ENCODE measurements at places on chromosomes 11 and 22. TPM values are rescaled to one million over a fixed set of nuclear protein-coding genes. Genes with fewer than 3 reads are reported as not detected.

DNA sequence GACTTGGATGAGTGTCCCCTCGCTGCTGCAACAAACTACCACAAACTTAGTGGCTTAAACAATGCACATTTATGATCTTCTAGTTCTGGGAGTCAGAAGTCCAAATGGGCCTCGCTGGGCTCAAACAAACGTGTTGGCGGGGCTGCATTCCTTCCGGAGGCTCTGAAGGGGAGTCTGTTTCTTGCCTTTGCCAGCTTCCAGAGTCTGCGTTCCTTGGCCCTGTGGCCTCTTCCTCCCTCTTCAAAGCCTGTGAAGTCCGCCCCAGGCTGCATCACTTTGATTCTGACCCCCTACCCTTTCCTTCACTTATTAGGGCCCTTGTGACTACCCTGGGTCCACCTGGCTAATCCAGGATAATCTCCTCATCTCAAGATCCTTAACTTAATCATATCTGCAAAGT is 80.3 kb upstream of the NECTIN1 start:
- no peaks in the 10 kb centered on the region for H3K4me1 ChIP-seq
- H3K36me3 ChIP-seq, result no peaks in the 10 kb centered on the region
- no peak overlapping the region for H3K4me3 ChIP-seq
- no peak overlapping the region for H3K27ac ChIP-seq
- H3K27me3 ChIP-seq, result no peaks in the 10 kb centered on the region

Gene NRIP3
- total RNA-seq, result not detected

DNA sequence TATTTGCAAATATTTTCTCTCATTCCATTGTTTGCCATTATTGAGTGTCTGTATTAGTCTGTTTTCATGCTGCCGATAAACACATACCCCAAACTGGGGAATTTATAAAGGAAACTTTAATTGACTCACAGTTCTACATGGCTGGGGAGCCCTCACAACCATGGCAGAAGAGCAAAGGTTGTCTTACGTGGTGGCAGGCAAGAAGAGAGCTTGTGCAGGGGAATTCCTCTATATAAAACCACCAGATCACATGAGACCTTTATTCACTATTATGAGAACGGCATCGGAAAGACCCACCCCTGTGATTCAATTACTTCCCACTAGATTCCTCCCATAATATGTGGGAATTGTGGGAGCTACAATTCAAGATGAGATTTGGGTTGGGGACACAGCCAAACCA is 10.2 kb downstream of the RASSF10 start:
- H3K36me3 ChIP-seq, result no peaks in the 10 kb centered on the region
- H3K27ac ChIP-seq, result no peak overlapping the region
- H3K4me1 ChIP-seq, result no peaks in the 10 kb centered on the region

Gene MPZL2
- 59.5 TPM for total RNA-seq

- no peaks in the 10 kb centered on the region for H3K27me3 ChIP-seq
- H3K4me1 ChIP-seq, result no peaks in the 10 kb centered on the region
- H3K36me3 ChIP-seq, result no peaks in the 10 kb centered on the region
- DNase-seq, result no peak
Observed at GRCh38 chr22:16954060-16954403, 54.0 kb downstream of the GAB4 start.

Gene GDPD4
- not detected for total RNA-seq

GRCh38 chr11:68810164-68810563 is 31.6 kb downstream of the CPT1A start:
- H3K36me3 ChIP-seq, result no peaks in the 10 kb centered on the region
- peak overlapping the region; percentile 31 for H3K27ac ChIP-seq
- H3K4me3 ChIP-seq, result no peak overlapping the region

DNA sequence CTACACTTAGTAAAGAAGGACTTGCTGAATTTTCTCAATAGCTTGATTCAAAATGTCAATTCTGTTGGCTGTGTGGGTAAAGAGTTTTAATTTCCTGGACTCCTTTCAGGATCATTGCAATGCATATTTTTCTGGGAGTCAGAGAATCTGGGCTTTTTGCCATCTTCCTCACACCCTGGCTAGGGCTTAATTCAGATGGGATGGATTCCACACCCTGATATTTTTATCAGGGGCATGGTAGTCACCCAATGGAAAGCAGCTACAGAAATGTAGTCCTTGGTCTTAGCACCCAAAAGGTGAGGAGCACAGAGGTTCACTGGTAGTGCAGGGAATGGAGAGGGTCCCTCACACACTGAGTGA is 79.3 kb downstream of the SGSM3 start:
- H3K36me3 ChIP-seq, result no peaks in the 10 kb centered on the region
- DNase-seq, result no peak
- H3K4me3 ChIP-seq, result no peak overlapping the region
- H3K4me1 ChIP-seq, result peaks cover 15% of the 10 kb centered on the region
- H3K27me3 ChIP-seq, result no peaks in the 10 kb centered on the region

GRCh38 chr22:50215297-50216054 is 14.7 kb downstream of the SELENOO start:
- no peak overlapping the region for H3K4me3 ChIP-seq
- no peak overlapping the region for H3K27ac ChIP-seq
- DNase-seq, result no peak
- no peaks in the 10 kb centered on the region for H3K27me3 ChIP-seq
- no peaks in the 10 kb centered on the region for H3K4me1 ChIP-seq

GRCh38 chr11:134905928-134906327 is 493.9 kb upstream of the B3GAT1 start:
- DNase-seq, result no peak
- H3K36me3 ChIP-seq, result no peaks in the 10 kb centered on the region
- no peak overlapping the region for H3K4me3 ChIP-seq
- H3K27ac ChIP-seq, result no peak overlapping the region
- no peaks in the 10 kb centered on the region for H3K4me1 ChIP-seq

Gene FAM168A
- total RNA-seq, result 23.5 TPM

Gene TCIRG1
- 260 TPM for total RNA-seq

DNA sequence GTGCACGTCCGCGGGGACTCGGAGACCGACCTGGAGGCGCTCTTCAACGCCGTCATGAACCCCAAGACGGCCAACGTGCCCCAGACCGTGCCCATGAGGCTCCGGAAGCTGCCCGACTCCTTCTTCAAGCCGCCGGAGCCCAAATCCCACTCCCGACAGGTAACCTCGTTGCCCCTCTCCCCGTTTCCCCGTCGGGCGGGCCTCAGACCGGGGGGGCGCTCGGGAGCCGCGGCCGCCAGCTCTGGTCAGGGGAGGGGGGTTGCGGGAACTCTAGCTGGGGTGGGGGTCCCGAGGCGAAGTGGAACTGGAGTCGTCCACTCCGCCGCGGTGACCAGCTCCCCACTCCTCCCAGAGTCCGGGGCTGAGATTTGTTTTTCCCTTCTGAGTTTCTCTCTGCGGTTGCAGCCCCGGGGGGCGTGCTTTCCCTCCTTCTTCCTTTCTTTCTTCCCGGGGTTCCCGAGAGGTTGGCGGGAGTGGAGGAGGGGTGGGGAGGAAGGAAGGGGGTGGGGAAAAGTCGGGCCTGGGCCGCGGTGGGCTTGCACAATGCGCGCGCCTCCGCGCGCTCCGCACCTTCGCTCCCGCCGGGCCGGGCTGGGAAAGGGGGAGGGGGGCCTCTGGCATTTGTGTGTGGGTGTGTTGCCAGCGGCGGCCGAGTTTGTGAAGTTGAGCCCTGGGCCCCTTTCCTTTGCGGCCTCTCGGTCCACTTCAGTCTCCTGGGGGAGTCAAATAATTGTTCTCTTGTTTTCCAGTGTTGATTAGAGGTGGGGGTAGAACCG is 952 bp downstream of the YAP1 start:
- peak overlapping the region; percentile 95 for H3K27ac ChIP-seq
- H3K4me3 ChIP-seq, result peak overlapping the region; percentile 85
